Natural killer cell treated with Interleukin-12 subunit alpha and Interleukin-12 subunit beta and Interleukin-15 and Interleukin-18, amount 100 ng/mL, for 72 hours (primary cell): ENCODE measurements at places on chromosomes 12 and 14. TPM values are rescaled to one million over a fixed set of nuclear protein-coding genes. Genes with fewer than 3 reads are reported as not detected.

GRCh38 chr14:57212919-57213318 is 55.8 kb downstream of the EXOC5 start:
- no peak for DNase-seq

GRCh38 chr12:53699678-53700025 is 23.8 kb upstream of the ATP5MC2 start:
- no peak for DNase-seq

GRCh38 chr14:51304438-51304837 is 64.4 kb downstream of the TMX1 start:
- DNase-seq, result no peak

GRCh38 chr12:22536346-22536945 is 7.9 kb downstream of the C2CD5 start:
- DNase-seq, result no peak

DNA sequence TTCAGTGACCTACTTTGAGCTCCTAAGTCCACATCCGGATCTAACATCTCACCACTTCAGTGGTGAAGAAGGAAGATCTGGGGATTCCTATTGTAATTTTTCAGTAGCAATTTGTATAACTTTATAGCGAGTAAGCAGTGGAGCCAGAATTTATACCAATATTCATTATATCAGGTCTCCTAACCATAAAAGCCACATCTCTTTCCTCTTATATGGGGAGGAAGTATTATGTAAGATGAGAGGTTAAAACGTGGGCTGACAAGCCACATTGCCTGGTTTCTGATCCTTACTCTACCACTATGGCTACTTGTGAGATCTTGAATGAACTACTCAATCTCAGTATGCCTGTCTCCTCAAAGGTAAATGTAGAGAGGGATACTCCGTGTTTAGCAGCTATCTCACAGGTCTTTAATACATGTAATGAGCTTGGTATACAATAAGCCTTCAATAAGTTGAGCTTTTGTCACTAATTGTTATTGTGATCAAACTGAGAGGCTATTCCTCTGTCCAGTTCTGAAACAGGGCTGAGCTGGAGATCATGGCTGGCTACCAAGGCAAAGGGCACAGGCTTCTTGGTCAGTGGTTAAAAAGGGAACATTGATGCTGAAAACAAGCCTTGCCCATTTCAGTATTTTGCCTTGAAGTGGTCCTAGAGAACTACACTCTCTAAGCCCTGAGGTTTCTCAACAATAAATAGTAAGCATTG is 3.3 kb upstream of the TMEM117 start:
- DNase-seq, result no peak

- no peak for DNase-seq
These were observed 63.2 kb downstream of the TESC start for GRCh38 chr12:117036046-117036445.

GRCh38 chr14:91706996-91707395 is 24.9 kb downstream of the CATSPERB start:
- no peak for DNase-seq

DNA sequence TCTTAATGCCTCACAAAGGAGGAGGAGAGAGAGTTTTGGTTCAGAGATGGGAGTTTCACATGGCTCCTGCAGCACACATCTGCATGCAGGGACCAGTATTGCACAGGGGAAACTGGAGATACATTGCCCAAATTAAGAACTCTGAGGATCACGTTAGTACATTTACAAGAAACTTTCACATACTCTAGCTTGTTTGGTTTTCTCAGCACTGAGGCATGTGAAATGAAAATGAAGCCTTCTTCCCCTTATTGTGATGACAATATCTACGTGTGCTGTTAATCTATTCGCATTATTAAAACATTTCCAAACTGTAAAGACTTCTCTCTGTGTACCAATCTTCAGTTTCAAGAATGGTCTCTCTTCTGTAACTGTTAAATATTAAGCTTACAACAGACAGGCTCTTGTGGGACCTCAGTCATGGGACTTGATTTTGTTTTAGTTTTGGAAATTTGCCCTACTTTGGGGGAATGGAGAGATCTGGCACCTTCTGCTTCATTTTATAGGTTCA is 124.7 kb downstream of the DAAM1 start:
- no peak for DNase-seq

DNA sequence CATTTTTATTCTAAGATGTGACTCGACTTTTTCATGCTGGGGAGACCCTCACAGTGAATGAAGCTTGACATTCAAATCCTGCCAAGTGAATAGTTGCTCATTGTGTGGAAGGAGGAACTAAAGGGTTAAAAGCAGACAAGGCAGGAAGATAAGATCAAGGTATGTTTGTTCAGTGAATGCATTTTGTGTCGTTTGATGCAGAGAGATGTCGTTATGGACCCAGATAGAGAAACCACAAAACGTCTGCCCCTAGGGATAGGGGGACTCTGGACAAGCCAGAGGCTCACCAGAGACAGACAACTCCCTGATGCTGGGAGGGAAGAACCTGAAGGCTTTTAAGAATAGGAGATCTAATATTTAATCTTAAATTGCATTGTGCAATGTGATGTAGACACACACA is 72.5 kb upstream of the MYL2 start:
- DNase-seq, result no peak

DNA sequence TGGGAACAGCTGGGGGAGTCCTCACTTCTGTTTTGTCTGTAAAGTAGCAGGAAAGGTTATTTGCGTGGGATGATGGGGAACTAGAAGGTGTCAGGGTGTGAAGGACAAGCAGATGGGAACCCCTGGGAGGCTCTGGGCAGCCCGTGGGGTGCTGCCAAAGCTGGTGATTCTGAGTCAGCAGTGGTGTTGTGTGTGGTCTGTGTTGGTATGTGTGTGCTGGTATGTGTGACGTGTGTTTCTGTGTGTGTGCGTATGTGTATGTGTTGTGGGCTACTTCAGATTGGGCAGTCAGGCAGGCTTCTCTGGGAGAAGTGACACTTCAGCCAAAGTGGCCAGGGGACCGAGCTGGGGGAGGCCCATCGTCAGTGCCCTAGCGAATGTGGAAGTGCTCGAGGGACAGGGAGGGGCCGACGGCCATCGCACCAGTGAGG is 15.3 kb upstream of the BDKRB2 start:
- no peak for DNase-seq

KRT72 gene
- total RNA-seq, result not detected

KCNH3 gene
- total RNA-seq, result 0.70 TPM

IFNG gene
- 20,993 TPM for total RNA-seq

ACVRL1 gene
- not detected for total RNA-seq

TXNDC16 gene
- 6.4 TPM for total RNA-seq

SLC7A8 gene
- total RNA-seq, result 0.07 TPM

TBC1D30 gene
- 1.1 TPM for total RNA-seq

LALBA gene
- total RNA-seq, result not detected
